ENCODE measurements at places on chromosomes 16 and 17. TPM values are rescaled to one million over a fixed set of nuclear protein-coding genes. Genes with fewer than 3 reads are reported as not detected.

Gene DNASE1L2
- total RNA-seq = 4.1 TPM

Gene TBC1D28
- total RNA-seq = not detected

Gene HOXB13
- total RNA-seq = not detected

Gene KRTAP4-9
- not detected for total RNA-seq

Gene FAM234A
- 11.8 TPM for total RNA-seq

Gene OTOA
- not detected for total RNA-seq

Gene EIF3C
- 442 TPM for total RNA-seq

All from activated CD8-positive, alpha-beta T cell treated with anti-CD3 and anti-CD28 coated beads, Interleukin-2, amount 10 ng/mL, durations not matched to agents 7 days and 5 days (primary cell).